Ovary (tissue), 10 donors: ENCODE measurements at places on chromosomes 5 and 9. TPM values are rescaled to one million over a fixed set of nuclear protein-coding genes. Genes with fewer than 3 reads are reported as not detected.

Gene OMD
- polyA plus RNA-seq: 18.6 TPM

Gene SPATA31C1
- polyA plus RNA-seq: not detected

Gene IFNA10
- not detected for polyA plus RNA-seq

Gene GIN1
- polyA plus RNA-seq: 6.0 TPM
